Activated T-cell treated with anti-CD3 and anti-CD28 coated beads, Interleukin-2, amount 50 U/mL, for 72 hours (primary cell): ENCODE measurements at places on chromosomes 6 and 20.

DNA sequence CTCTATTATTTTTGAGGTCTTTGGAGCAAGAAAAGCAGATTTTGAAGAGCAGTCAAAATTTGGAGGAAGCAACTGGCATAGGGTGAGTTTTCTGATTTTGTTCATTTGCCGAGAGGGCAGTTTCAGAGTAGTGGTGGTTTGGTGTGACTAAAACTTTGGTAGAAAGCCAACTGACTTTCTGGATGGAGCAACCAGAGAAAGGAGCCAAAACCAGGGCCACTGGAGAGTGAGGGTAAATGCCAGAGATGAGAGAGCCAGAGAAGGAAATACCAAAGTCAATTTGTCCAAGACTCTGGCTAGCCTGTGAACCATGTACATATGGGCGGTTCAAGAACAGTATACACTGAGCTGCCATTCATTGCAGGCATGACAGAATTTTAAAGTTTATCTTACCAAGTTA lies 40.5 kb upstream of the ZBTB24 start:
- DNase-seq = no peak

DNA sequence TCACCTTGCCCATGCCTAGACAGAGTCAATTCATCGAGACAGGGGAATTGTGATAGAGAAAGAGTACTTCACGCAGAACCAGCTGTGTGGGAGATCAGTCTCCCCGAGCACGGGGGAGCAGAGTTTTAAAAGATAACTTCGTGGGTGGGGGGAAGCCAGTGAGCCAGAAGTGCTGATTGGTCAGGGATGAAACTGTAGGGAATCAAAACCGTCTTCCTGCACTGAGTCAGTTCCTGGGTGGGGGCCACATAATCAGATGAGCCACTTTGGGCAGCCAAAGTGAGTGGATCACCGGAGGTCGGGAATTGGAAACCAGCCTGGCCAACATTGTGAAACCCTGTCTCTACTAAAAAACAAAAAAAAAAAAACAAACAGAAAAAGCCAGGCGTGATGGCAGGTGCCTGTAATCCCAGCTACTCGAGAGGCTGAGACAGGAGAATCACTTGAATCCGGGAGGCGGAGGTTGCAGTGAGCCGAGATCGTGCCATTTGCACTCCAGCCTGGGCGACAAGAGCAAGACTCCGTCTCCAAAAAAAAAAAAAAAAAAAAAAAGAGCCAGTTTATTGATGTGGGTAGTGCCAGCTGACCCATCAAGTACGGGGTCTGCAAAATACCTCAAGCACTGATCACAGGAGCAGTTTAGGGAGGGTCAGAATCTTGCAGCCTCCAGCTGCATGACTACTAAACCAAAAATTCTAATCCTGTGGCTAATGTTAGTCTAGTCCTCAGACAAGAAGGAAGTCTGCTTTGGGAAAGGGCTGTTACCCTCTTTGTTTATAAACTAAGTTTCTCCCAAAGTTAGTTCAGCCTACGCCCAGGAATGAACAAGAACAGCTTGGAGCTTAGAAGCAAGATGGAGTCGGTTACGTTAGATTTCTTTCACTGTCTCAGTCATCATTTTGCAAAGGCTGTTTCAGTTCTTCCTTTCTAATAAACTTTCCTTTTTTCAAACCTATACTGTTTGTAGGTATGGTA lies 3.9 kb upstream of the TRIM39 start:
- DNase-seq = peak; percentile 38

DNA sequence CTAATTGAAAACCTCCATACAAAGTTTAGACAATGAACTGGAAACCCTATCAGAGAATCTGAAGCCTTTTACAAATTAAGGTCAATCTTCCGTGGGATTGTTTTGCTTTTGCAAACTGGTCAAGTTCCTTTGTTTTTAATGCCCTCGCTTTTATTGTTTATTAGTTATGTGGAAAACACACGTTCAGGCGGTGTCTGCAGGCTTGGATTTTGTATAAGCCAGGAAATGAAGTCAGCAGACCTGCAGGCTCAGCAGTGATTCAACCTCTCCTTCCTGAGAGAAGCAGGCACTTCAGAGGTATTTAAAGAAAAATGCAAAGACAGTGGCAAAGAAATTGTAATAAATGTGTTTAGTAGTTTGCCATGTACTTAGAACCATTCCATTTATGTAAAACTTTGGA lies 103.4 kb upstream of the PDE10A start:
- no peak for DNase-seq

- DNase-seq = peak; percentile 88
These were observed 68.2 kb downstream of the RAB44 start for GRCh38 chr6:36765594-36766398.

- no peak for DNase-seq
These were observed 174.2 kb upstream of the HDAC2 start for GRCh38 chr6:114144887-114145851.

DNA sequence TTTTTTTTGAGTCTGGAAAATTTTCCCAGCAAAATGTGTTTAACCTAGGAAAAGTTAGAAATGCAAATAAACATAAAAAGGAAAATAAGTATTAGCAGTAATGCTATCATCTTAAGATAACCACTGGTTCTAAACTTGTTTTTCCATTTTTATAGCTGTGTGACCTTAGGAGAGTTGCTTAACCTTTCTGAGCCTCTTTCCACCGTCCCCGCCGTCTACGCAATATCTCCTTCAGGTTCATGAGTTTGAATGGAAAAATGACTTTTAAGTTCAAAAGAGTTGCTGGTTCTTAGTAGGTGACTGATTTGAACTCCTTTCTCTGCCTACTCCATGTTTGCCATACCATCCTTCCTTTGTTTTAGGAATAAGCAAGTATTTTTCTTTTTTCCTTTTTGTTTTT lies 44.0 kb downstream of the GMPR start:
- DNase-seq = no peak

GRCh38 chr6:146481527-146481926 lies 62.1 kb upstream of the RAB32 start:
- DNase-seq = no peak

- no peak for DNase-seq
These were observed 105.0 kb downstream of the TIAM2 start for GRCh38 chr6:155100087-155100486.

DNA sequence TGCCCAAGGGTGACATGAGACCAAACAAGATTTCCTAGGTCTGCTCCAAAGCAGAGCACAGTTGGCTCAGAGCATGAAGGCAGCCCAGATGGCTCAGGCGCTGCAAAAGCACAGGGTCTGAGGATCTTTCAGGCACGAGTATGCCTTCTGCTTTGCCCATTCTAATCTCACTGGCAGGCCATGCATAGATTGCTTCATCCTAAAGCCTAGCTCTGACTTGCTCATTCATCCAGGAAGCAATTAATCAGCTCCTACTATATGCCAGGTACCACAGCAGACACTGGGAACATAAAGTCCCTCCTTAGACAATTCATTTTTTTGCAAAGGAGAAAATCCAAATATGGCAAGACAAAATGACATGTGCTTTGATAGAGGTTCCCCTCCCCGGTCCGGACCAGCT lies 31.2 kb downstream of the GPLD1 start:
- no peak for DNase-seq

DNA sequence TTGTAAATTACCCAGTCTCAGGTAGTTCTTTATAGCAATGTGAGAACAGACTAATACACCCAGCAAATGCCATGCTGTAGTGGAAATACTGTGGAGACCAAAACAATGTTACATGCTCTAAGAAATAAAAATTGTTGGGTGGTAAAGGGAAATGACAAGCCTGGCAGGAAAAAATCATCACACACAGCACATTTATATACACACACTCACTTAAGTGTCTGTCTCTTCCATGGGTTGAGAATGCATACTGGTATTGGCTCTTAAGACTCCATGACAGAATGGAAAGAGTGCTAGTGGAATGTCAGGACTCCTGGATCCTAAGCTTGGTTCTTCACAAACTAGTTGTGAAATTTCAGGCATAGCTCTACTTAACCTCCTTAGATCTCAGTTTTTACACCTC lies 343.0 kb downstream of the CD83 start:
- DNase-seq = no peak

DNA sequence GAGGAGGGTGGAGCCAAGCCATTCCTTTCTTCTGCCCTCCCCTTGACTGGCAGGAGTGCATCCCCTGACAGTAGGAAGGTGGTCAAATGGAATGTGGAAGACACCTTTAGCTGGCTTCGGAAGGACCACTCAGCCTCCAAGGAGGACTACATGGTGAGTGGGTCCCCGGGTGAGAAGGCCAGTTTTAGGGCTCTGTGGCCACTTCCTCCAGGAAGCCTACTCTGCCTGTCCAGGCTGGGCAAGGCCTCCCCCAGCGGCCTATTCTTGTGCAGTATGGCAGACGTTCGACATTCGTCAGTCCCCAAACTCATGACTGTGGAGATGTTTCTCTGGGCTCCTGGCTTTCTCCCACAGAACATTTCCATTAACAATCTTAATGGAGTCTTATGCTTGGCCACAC lies 9.1 kb downstream of the PCIF1 start:
- DNase-seq = no peak
